ENCODE measurements at places on chromosomes 11 and 22.

DNA sequence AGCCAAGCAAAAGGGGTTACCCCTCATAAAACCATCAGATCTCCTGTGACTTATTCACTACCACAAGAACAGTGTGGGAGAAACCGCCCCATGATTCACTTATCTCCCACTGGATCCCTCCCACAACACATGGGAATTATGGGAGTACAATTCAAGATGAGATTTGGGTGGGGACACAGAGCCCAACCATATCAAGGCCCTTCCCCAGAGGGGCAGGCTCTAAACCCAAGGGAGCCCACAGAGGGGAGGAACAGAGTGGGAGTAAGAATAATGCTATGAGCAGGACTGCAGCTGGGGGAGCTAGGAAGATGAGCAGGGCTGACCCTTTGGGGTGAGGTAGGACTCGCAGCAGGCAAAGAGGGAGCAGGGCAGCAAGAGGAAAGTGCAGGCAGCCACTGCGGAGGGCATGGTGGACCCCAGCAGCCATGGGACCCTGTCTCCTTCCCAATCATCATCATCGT is 59.3 kb downstream of the CD82 start:
- DNase-seq: no peak

DNA sequence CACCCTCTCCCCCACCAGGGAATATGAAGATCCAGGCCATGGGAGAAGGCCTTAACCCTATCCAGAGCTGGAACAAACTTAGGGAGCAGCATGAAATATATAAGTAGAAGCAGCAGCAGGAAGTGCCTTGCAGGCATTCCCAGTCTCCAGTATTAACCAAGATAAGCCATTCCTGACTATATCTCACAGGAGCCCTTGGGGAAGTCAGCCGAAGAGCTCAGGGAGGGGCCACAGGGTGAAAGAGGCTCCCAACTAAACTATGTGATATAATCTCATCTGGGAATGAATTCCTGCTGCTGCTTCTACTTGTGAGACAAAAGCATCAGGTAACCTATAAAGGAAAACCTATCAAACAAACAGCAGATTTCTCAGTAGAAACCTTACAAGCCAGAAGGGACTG is 36.1 kb upstream of the GUCY1A2 start:
- DNase-seq: no peak

DNA sequence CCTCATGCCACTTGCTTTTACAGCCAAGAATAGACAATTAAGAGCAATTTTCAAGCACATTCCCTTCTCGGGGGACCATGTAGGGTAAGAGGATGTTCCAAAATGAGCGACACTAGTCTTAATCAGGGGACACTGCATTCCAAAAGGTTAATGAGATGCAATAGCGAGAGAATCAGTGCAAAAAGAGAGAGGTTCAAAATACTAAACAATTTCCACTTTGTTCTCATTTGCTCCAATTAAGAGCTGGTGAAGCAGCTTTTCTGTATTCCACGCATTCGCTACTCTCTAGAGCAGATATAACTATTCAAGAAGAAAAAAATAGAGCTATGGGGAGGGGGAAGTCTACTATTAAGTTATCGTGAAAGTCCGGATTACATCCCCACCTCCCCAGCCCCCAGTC is 811 bp downstream of the LRRC4C start:
- no peak for DNase-seq

DNA sequence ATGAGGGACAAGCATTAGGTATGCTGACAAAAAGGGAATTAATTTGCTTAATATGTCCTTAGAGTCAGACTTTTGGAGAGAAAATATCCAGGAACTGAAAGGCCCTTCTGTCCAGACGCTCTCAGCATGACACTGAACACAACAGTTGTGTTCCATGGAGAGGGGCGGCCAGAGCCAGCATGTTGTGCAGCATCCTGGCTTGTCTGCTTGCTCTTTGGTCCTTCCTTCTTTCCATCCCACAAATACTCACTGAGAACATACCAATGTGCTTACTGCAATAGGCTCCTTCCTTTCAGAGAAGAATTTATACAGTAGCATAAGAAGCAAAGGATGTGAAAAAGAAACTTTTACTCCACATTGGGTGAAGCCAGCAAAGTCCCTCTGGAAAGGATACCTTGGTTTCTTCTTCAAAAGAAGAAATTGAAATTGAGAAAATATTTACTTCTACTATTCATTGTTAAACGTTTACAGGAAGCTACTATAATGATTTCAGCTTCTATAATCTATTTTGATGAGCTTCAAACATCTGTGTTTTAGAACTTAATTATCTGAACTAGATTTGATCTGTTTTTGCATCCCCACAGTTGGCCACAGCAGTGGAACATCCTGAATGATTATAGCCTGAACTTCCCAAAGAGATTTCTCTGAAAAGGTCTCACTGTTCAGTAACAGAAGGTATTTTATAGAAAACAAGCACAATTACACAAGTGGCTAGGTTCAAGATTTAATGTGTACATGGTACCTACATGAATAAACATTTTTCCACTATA is 304.1 kb upstream of the PITPNB start:
- DNase-seq: no peak

DNA sequence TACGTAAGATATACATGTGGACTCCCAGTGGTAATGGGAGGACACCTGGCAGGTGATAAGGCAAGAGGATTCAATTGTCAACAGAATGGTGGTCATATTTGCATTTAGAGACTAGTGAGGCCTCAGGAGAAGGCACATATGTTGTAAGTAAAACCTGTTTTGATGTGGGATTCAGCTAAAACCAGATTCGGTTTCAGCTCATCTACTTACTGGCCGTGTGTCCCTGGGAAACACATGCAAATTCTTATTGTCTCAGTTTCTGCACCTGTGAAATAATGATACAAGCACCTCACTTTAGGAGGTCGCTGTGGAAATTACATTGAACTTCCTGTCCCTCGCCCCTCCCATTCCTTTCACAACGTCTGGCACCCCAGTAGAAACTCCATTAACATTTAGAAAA is 78.9 kb upstream of the FIBIN start:
- DNase-seq: no peak

GRCh38 chr11:86197448-86197847 is 47.1 kb upstream of the EED start:
- DNase-seq: no peak

DNA sequence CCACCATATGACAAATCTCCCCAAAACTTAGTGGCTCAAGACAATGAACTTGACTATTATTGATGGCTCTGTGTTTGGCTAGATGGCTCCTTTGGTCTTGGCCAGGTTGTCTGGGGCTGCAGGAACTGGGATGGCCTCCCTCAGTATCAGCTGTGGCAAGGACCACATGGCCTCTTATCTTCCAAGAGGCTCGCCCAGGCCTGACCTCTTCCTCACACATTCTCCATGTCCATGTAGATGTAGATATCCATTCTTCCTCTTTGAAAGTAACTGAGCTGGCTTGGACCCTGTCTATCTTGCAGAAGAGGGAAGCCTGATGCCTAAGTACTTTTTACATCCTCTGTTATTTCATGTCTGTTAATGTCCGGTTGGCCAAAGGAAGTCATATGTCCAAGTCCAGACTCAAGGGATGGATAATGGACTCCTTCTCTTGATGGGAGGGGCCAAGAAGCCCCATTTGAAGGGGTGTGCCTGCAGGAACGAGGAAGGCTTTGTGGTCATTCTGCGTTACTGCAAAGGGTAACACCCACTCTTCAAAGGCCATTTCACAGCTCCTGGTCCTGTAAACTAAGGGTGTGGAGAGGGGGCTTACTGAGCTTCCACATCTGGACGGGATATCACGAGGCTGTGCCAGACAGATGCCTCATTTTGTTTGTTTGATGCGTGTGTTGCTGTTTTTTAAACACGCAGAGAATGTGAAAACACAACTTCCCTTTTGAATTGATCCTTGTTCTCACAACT is 87.1 kb downstream of the GRIK4 start:
- DNase-seq: no peak

DNA sequence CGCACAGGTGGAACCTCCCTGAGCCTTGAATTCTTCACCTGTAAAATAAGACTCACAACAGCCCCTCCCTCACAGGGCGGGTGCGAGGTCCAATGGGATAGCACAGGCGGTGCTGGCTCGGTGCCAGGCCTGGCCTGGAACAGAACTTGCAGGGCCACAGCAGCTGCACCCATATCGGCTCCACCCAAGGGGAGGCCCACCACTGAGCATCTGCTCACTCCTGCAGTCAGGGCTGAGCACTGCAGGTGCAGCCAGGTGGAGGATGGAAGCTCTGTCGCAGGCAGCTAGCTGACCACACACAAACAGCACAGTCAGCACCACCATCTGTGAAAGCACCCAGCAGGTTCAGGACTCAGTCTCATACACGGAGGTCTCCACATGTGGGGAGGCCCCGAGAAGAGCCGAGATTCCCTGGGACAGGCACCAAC is 19.6 kb downstream of the VPS37C start:
- DNase-seq: no peak

GRCh38 chr11:10441652-10442503 is 13.2 kb upstream of the AMPD3 start:
- DNase-seq: no peak

DNA sequence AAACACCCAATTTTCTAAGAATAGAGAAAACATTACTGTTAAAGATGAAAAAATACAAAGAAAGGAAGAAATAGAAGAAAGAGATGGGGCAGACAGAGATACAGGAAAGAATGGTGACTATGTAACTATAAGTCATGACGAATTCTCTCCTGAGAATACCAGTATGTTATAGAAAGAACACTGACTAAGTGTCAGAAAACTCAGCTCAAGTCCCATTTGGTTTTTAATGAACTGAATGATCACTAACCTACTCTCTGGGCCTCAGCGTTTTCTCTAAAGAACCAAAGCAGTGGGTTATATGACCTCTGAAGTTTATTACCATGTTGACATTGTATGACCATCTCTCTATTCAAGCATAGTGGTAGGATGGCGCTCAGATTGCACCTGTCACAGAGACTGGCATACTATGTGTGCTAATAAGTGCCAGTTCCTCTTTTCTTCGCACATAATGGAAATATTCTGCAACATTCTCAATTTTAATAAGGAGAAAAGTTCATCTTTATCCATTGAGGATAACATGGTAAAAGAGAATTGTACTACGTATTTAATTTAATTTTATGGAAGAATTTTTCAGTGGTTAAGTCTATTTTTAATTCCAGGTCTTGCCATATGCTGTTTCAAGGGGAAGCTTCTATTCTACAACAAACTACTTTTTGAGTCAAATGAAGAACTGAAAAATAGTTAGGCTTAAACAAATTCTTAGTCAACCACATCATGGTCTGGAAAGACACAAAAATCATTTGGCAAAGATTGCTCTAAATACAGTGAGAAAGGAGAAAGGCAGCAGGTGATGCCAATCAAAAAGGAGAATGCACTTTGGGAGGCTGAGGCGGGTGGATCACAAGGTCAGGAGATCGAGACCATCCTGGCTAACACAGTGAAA is 25.0 kb upstream of the EED start:
- no peak for DNase-seq

- no peak for DNase-seq
These were observed 7.8 kb downstream of the AMPD3 start for GRCh38 chr11:10462746-10463300.

DNA sequence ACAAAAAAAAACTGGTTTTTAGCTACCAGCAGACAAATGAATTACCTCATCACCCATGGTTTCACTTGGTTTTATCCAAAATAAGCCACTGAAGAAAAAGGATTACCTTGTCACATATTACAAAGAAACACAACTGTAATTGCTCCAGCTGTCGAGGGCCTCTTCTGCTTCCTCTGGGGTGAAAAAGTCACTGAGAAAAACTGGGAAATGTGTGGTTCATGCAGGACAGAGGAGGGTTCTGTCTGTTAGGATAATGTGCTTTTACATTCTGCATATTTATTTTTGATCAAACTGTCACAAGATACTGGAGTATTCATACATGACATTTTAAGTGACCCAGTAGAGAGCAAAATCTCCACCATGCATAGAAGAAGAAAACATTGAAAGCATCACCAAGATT is 211.7 kb downstream of the NAV2 start:
- DNase-seq: no peak

DNA sequence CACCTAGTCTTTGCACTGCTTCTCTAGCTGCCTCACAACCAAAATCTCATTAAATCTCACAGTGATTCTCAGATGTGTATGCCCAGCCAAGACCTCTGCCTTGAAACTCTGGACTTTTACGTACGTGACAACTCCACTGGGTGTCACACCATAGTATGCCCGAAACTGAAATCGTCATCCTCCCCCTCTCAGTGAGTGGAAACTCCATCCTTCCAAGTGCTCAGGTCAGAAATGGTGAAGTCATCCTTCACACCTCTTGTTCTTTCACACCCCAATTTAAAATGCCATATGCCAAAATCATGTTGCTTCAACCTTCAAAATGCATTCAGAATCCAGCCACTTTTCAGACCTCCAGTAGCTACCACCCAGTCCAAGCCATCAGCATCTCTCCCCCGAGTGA is 42.5 kb downstream of the SFI1 start:
- no peak for DNase-seq

DNA sequence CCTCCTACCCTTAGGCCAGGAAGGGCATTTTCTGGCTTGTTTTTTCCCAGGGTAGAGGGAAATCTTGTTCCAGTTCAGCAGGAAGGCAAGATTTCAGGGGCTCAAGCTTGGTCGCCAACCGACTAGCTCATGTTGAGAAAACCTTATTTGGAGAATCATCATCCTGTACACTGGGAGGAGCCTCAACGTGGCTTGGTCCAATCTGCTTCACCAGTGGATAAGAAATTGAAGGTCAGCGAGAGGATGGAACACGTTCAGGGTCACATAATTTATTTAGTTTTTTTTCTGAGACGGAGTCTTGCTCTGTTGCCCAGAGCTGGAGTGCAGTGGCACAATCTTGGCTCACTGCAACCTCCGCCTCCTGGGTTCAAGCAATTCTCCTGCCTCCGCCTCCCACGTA is 20.5 kb downstream of the FADS2 start:
- no peak for DNase-seq

GRCh38 chr11:8871171-8871775 is 39.7 kb upstream of the AKIP1 start:
- DNase-seq: peak; percentile 47

DNA sequence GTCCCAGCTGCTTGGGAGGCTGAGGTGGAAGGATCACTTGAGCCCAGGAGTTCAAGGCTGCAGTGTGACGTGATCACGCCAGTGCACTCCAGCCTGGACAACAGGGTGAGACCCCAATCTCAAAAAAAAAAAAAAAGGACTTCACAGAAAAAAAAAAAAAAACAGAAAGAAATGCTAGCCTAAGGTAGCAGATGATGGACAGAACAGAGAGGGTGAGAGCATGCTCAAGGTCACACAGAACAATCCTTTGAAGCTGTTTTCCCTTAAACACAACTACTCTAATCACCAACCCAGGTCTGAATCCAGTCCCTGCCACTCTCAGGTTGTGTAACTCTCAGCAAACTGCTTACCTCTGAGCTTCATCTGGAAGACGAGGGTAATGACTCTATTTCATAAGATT is 9.7 kb downstream of the ZMAT5 start:
- no peak for DNase-seq

GRCh38 chr11:64229744-64230170 is 591 bp upstream of the DNAJC4 start:
- DNase-seq: no peak

DNA sequence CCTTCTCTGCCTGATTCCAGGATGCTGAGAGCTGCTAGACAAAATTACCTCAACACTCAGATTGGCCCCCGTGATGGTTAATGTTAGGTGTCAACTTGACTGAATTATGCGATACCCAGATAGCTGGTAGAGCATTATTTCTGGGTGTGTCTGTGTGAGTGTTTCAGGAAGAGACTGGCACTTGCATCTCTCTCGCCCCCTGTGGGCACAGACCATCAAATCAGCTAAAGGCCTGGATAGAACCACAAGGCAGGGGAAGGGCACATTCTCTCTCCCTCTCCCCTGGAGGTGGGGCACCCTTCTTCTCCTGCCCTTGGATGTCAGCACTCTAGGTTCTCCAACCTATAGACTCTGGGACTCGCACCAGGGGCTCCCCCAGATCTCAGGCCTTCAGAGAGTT is 79.7 kb downstream of the KIRREL3 start:
- DNase-seq: no peak
